ENCODE measurements at places on chromosomes 1 and 21.

- DNase-seq, result no peak
Measured at GRCh38 chr1:199472018-199472417, 555.5 kb upstream of the NR5A2 start.

- DNase-seq, result no peak
Measured at GRCh38 chr1:46394108-46394871, at the start of gene FAAH. FAAH (plus strand) TSS chr1:46394317; CDS start chr1:46394349, 32 bp downstream.

DNA sequence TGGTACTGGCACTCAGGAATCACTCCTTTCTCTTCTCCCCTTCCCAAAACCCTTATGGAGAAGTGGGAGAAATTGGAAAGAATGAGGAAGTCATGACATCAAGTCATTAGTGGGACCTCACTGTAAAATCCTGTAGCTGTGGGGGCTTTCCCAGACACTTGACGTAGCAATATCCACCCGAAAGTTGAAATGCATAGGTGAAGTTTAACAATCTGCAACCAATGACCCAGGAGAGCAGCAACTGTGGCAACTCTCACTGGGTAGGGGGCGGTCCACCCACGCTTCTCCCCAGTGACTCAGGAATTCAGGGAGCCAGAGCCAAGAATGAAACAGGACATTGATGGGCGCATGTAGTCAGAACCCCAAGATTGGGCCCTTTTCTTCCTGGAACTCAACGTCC is 27.0 kb downstream of the ABCA4 start:
- no peak for DNase-seq

DNA sequence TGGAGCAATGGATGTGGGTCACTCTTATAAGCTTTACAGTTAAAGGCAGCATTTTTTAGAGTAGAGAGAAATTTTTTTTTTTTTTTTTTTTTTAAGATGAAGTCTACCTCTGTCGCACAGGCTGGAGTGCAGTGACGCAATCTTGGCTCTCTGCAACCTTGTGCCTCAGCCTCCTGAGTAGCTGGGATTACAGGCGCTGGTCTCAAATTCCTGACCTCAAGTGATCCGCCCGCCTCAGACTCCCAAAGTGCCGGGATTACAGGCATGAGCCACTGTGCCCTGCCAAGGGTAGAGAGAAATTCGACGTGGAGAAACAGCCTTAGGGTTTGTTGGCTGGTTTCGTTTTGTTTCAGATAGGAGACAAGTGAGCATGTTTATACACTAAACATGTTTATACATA is 594.2 kb upstream of the ADAMTS5 start:
- no peak for DNase-seq

GRCh38 chr1:236451796-236452373 is 57.8 kb downstream of the EDARADD start:
- peak; percentile 31 for DNase-seq

DNA sequence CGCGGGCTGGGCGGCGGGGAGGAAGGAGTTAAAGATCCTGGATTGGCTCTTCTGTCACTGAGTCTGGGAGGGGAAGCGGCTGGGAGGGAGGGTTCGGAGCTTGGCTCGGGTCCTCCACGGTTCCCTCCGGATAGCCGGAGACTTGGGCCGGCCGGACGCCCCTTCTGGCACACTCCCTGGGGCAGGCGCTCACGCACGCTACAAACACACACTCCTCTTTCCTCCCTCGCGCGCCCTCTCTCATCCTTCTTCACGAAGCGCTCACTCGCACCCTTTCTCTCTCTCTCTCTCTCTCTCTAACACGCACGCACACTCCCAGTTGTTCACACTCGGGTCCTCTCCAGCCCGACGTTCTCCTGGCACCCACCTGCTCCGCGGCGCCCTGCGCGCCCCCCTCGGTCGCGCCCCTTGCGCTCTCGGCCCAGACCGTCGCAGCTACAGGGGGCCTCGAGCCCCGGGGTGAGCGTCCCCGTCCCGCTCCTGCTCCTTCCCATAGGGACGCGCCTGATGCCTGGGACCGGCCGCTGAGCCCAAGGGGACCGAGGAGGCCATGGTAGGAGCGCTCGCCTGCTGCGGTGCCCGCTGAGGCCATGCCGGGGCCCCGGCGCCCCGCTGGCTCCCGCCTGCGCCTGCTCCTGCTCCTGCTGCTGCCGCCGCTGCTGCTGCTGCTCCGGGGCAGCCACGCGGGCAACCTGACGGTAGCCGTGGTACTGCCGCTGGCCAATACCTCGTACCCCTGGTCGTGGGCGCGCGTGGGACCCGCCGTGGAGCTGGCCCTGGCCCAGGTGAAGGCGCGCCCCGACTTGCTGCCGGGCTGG is at the start of gene NPR1:
Gene NPR1, plus strand, starts transcription at position 170 of the 818 bp plus-strand sequence. Its CDS starts 421 bp downstream, at position 591.
- DNase-seq, result no peak

GRCh38 chr1:20178634-20179370 is 7.1 kb upstream of the UBXN10 start:
- DNase-seq, result no peak

- no peak for DNase-seq
Measured at GRCh38 chr1:85313888-85314696, 37.7 kb upstream of the BCL10 start.

DNA sequence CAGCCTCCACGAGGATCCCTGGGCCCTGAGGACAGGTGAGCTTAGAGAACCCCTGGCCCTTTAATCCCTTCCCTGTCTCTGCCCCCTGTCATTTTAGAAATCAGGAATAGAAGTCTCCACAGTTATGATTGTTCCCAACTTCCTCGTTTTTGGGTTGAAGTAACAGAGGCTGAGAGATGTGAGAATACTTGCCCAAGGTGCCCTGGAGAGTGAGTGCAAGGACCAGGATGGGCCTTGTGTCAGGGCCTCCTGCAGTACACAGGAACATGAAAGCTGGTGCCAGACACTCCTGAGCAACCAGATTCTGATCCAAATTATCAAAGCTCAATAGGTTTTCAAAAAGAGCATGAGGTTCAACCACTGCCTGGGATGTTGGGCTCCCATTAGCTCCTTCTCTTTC is 10.1 kb downstream of the HLX start:
- no peak for DNase-seq

DNA sequence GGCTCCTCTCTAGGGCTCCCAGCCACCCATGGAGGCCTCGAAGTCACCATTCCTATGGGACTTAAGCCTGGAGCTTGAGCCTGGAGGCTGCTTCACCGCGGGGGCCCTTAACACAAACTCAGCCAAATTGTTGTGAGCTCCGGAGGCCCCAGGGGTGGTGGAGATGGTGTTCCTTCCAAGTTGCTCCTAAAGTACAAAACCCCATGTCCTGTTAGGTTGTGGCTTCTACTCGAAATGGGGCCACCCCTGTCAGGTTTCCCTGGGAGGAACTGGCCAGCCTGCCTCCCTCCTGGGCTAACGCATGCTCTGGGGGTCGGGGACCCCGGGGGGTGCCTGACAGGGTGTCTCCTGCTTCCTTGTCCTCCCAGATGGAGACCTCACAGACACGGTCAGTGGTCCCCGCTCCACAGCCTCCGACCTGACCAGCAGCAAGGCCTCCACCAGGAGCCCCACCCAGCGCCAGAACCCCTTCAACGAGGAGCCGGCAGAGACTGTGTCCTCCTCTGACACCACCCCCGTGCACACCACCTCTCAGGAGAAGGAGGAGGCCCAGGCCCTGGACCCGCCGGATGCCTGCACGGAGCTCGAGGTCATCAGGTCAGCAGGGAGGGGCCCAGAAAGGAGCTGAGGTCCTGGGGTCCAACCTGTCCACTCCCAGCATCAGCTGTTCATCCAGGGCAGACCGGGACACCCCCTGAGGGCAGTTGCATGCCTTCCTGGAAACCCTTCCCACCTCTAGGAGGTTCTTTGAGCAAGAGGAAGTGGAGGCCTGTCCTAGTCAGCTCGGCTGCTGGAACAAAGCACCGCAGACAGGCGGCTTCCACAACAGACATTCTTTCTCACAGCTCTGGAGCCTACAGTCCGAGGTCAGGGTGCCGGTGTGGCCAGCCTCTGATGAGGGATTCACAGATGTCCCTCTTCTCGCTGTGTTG is 10.8 kb upstream of the SLC25A34 start:
- no peak for DNase-seq

DNA sequence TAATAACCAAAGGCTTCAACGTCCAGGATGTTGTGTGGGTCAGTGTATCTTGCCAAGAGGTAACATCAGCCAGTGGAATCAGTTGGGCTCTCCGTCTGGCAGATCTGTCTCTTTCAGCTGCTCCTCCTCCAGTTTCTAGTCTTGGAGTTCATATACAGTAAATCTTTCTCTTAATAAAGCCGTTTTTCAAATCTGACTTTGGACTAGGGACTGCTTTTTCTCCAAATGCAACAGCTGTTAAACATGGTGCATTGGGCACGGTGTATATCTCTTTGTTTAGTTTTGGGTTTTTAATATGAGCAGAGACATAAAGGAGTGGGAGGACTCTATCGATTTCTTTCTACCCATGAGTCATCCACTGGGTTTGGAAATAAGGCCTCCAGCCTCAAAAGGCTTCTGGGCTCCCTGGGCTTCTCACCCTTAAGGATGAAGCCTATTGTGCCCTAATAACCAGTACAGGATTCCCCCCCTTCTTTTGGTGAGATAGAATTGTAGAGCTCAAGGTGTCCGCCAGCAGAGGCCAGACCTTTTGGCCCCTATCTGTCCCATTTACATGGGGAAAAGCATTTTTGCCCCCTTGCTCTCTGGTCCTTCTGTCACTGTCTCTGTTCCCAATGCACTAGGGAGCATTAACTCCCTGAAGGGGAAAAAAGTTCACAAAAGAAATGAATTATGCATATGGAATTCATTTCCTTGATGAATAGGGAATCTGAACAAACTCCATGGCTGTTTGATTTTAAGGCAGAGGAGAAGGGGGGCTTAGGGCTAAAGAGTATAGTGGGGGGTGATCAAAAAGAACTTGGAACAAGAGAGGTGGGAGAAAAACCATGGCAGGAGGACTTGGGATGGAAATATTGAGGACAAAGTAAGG is 86.0 kb downstream of the PBX1 start:
- no peak for DNase-seq

GRCh38 chr1:17276568-17276967 is 27.7 kb downstream of the PADI3 start:
- peak; percentile 68 for DNase-seq

GRCh38 chr1:10832703-10833102 is 36.3 kb upstream of the CASZ1 start:
- DNase-seq, result no peak

DNA sequence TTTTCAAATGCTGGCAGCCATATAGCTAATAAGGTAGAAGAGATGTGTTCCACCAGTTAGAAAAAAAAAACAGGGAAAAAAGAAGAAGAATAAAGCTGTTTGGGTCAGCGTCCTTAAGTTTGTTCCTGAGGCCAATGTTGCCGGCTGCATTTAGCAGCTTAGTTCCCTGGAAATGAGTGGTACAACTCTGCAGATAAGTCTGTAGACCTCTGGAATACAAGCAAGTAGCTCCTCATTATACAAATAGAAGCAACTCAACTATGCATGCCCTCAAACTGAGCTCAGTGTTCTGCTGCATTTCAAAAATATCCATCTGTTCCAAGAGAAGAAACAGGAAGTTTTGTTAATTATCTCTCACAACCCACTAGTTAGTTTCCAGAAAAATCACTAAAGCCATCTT is 181.2 kb upstream of the PKN2 start:
- no peak for DNase-seq

DNA sequence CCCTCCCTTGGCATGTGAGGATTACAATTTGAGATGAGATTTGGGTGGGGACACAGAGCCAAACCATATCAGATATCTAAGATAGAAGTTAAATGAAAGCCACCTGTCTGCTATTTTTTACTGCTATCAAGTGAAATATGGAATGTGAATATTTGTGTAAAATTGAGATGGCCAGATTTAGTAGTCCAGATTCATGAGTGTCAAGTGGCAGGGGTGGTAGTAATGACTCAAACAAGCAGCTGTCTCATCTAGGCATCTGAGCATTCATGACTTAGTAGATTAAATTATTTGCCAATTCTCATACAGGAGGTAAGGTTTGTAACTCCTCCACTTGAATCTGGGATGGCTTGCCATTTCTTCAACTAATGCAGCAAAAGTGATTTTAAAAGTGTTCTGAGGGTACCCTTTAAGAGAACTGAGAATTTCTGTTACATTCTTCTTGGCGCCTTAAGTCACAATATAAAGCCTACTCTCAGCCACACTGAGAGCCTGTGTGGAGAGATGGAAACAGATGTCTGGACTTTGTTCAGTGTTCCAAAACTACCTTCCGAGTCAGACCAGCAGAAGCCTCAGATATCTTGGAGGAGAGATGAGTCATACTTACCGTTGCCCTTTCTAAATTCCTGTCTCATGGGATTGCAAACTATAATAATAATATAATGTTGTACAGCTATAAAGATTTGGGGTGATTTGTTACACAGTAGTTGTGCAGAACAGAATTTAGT is 1065.6 kb upstream of the TMPRSS15 start:
- no peak for DNase-seq

GRCh38 chr1:32289256-32289655 is 2.6 kb upstream of the HDAC1 start:
- DNase-seq, result no peak

- DNase-seq, result no peak
Measured at GRCh38 chr21:31342348-31342747, 1.7 kb downstream of the TIAM1 start.

DNA sequence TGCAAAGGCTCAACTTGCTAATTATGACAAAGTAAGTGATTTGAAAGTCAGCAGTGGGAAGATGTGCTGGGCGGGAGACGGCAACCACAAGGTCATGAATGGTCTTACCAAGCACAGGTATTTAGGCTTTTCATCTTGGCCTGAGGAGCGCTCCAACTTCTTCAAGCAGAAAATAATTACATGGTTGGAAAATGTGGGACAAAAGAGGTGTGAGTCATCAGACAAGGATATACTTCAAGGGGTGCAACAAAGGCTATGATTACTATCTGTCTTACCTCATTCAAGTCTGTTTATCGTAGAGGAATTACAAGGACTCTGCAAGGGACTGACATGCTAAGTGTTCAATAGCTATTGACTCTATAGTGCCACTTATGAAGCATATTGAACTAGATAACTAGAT is 2005.7 kb downstream of the MRPL39 start:
- no peak for DNase-seq

DNA sequence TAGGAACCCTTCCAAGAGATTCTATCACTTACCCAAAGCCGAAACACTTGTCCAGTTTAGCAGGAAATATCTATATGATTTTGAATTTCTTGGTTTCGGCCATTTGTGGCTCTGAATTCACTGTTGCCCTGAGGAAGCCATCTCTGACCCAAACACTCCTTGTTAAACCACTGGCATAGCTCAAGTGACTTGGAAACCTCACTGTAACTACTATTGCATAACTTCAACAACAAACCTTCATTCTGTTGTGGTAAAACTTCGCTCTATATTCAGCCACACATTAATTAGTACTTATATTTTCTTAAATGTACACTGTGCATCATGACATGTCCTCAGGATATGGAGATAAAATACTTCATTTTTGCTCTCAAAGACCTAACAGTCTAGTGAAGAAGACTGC is 63.2 kb downstream of the ST6GALNAC3 start:
- no peak for DNase-seq

- DNase-seq, result no peak
Measured at GRCh38 chr1:5901150-5901549, 91.1 kb downstream of the NPHP4 start.
